ENCODE measurements at places on chromosomes 1 and 21.

GRCh38 chr1:155831279-155831976 is 25.6 kb downstream of the GON4L start:
- DNase-seq = no peak

DNA sequence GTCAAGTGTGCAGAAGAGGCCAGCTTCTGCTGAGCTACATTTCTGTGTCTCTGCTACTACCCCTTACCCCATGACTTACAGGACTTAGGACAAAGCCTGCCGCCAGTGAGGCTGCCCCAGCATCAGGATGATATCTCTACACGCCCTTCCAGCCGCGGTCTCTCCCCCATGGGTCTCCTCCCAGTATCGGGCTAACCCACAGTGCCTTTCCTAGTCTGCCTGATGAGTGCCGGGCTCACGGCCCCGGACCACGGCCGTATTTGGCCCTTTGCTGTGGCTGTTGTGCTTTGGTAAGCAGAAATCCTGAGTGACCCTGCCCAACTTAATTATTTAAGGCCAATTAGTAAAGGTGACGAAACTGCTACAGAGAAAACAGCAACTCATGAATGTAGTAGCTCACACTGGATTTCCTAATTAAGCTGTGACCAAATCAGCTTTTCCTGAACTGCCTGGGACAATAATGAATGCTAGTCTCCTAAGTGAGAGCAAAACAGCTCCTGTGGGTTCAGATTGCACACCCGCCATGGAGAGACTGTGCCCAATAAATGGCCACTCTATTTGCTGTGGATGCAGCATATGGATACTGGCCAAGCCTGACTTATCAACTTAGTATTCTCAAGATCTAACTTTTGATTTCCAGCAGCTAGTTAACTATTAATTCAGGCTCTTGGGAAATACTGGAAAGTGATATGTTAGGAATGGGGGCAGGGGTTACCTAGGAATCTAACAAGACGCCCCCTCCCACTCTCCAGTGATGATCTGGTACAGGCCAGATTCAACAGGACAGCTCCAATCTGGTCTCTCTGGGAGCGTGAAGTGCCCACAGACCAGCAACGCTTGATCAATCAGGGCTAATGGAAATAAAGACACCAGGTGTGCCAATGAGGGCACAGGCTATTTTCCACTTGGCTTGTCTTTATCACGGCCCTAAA is 123.3 kb upstream of the IFFO2 start:
- DNase-seq = no peak

DNA sequence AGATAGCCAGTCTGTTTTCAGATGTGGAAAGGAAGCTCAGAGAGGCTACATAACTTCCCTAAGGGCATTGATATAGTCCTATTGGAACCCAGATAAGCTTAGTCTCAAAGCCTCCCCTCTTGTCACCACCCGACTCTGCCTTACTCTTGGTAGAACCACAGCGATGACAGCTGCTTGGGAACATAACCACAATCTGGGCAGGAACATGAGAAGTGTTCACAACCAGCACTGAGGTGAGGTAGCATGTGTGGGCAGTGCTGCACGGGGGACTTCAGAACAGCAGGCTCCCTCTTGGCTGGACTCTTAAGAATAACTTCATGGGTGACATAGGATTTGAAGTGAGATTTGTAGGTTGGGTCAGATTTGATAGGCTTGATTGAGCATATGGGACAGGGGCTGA is 9.3 kb upstream of the S100A10 start:
- DNase-seq = peak; percentile 55

DNA sequence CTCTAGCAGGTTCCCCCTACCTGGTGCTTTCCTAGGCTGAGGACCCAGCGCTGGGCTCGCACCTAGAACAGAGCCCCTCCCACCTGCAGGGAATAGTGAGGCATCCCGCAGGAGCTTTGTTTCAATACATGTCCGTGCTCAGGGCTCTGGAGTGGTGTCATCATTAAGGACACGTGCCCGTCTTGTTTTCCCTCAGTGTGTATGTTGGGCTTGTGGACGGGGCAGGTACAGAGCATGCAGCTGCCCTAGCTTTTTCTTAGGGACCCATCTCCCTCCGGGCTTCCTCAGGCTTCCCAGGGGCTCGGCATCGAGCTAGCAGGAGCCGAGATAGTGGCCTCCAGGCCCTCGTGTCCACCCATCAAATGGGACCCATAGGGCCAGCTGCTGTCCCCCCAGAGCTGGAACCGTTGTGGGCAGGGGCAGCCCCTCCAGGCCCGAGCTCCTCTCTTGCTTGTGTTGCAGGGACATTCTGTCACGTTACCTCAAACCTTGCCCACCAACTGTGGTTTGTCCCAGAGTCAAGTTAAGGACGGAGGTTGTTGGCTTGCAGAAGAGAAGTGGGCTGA is 3.9 kb downstream of the TMEM201 start:
- no peak for DNase-seq

- DNase-seq = no peak
These were observed 318.5 kb downstream of the BRINP3 start for GRCh38 chr1:190159146-190159545.

DNA sequence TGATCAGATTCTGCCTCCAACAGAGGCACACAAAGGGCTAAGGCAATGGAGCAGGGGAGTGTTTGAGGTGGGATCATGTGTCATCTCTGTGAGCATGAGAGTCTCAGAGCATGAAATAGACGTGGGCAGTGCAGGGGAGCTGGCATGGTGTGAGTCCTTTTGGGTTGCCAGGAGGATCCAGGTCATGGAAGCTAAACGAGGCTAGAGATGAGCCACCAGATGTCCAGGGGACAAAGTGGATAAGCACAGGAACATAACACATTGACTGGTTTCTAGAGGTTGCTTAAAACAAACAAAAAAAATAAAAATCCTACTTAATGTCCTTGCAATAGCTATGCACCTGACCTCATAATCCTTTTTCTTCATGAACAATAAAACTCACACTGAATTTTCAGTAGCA is 254.8 kb upstream of the GREM2 start:
- DNase-seq = no peak

GRCh38 chr1:165891111-165891860 is 63.9 kb downstream of the UCK2 start:
- DNase-seq = no peak

- no peak for DNase-seq
These were observed 28.4 kb upstream of the KIAA0040 start for GRCh38 chr1:175220853-175221556.

DNA sequence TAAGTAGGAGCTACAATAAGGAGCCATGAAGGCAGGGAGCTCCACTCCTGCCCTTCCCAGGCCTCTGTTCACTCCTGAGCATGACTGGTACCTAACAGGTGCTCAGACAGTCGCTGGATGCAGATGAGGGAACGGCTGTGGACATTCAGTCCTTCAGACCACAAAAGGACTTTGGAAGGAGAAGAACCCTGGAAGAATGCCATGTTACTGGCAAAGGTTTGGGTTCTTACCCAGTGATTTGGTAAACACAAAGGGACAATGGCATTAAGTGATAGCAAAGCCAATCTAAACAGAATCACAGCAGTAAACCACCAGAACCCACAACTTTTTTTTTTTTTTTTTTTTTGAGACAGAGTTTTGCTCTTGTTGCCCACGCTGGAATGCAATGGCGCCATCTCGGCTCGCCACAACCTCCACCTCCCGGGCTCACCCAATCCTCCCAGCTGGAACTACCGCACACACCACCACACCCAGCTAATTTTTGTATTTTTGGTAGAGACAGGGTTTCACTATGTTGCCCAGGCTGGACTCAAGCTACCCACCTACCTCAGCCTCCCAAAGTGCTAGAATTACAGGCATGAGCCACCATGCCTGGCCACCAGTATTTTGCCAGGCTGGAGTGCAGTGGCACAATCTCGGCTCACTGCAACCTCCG is 7.5 kb upstream of the CBR3 start:
- DNase-seq = no peak
